ENCODE measurements at places on chromosomes 7 and 10.

DNA sequence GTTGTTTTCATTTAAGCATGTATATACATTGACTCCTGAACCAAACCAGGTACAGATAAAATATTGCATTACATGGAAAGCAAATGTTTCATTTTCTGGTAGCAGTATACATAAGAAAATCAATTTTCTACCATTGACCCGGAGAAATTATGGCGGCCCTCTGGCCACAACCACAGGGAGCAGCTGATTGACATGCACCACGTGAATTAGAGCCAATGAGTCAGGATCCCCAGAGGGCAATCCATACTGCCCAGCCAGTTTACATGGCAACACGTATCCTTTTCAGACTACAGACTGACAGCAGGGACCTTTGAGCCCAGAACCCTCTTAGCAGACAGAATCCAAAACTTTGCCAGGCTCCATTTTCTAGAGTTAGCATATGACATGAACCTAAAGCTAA, 272.2 kb upstream of the NEBL start:
- DNase-seq = no peak

GRCh38 chr10:60962946-60963345, 19.0 kb upstream of the RHOBTB1 start:
- DNase-seq = no peak

DNA sequence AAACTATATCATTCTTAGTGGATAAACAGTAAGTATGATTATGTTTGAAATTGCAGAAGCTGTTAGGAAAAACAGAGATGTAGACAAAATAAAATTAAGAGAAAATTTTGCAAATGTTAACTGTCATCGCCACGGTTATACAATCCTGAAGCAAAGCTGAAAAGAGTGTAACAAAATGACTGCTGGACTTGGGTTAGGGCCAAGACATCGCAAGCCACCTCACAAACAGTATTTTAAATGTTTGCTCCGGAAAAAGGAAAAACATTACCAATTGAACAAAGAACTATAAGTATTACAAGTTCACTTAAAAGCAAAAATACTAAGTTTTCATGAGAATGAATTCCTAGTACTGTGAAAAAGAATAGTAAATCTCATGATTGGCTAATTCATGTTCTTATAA, 60.0 kb downstream of the FAM13C start:
- DNase-seq = no peak

GRCh38 chr7:39971924-39972323, 21.9 kb downstream of the CDK13 start:
- DNase-seq = no peak
